Renal cortical epithelial cell (primary cell): ENCODE measurements at places on chromosomes 12 and 14. TPM values are rescaled to one million over a fixed set of nuclear protein-coding genes. Genes with fewer than 3 reads are reported as not detected.

The ZDHHC22 gene
- not detected in 2 replicates for total RNA-seq

The KCNJ8 gene
- 0.89 and 2.1 TPM in 2 replicates for total RNA-seq

The SMOC1 gene
- total RNA-seq, result 0.10 TPM in 1 of 2 replicates, not detected in the other

The PTHLH gene
- 0.40 and 9.7 TPM in 2 replicates for total RNA-seq

The HCFC2 gene
- 5.9 and 17.9 TPM in 2 replicates for total RNA-seq
